Stomach (tissue), 19 donors: ENCODE measurements at places on chromosomes 4 and X. TPM values are rescaled to one million over a fixed set of nuclear protein-coding genes. Genes with fewer than 3 reads are reported as not detected.

DNA sequence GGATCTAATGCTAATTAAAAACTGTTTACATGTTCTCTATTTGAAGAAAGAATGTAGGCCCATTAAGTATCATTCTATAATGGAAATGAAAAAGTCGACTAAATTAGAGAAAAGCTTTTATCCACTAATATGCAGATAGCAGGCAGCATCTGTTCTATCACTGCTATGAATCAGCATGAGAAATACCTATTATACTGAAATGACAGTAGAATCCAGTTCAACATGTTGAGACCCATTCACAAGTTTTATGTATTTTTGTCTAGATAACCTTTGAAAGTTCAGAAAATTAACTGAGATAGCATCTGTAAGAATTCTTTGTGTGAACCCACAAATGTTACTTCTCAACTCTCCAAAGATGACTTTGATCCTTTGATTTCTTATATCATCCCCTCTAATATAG lies 1254.4 kb upstream of the ADGRL3 start:
- H3K36me3 ChIP-seq = no peaks in the 10 kb centered on the region
- H3K4me3 ChIP-seq = no peak overlapping the region
- DNase-seq = no peak
- no peaks in the 10 kb centered on the region for H3K4me1 ChIP-seq

- no peaks in the 10 kb centered on the region for H3K4me1 ChIP-seq
- H3K27me3 ChIP-seq = no peaks in the 10 kb centered on the region
- no peak for DNase-seq
- no peak overlapping the region for H3K4me3 ChIP-seq
- no peaks in the 10 kb centered on the region for H3K36me3 ChIP-seq
Observed at GRCh38 chr4:15755321-15756155, 22.6 kb upstream of the CD38 start.

GRCh38 chr4:118772081-118772766 lies 63.7 kb downstream of the SEC24D start:
- H3K27ac ChIP-seq = peak overlapping the region; percentile 3
- H3K4me1 ChIP-seq = peaks cover 66% of the 10 kb centered on the region
- DNase-seq = peak; percentile 78
- H3K27me3 ChIP-seq = no peaks in the 10 kb centered on the region
- no peak overlapping the region for H3K4me3 ChIP-seq

- H3K4me1 ChIP-seq = no peaks in the 10 kb centered on the region
- H3K27me3 ChIP-seq = no peaks in the 10 kb centered on the region
- no peaks in the 10 kb centered on the region for H3K36me3 ChIP-seq
- no peak overlapping the region for H3K4me3 ChIP-seq
Observed at GRCh38 chr4:53060278-53060677, 198.2 kb downstream of the RASL11B start.

Gene TBX22
- not detected for total RNA-seq

DNA sequence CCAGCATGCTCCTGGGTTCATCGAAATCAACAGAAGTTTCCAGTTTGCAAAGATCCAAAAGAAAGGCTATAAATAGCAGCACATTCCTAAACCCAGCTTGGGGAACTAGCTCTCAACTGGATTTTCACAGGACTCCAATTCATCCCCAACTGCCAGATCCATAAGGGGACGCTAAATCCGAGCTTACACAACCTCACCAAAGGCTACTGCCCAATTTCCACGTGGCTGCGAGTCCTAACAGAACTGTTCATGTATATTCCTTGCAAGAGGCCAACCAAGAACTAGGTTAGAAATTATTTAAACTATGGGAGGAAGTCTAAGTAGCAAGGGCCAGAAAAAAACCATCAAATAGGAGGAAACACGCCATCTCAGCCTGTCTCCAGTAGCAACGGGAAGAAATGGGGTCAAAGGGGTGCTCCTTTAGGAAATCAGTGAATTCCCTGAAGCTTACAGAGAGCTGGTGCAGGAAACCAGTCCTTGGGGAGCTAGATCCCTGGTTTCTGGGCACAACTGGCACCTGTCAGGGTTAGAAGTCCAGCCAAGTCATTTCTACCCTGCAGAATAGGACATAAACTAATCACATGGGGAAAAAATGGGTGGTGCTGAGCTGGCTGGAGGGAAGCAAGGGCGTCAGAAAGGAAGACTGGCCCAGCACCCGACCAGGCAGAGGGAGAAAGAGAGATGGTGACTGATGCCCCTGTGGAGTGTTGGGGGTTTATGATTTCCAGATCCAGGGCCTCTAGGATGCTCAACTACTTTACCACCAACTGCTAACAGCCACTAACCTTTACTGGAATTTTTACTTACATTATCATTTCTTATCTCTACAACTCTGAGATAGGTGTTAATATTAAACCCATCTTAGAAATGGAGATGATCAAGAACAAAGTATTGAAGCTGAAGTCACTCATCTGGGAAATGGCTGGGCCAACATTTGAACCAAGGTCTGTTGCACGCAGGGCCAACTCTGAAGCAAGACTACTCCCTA lies 20.5 kb downstream of the RELL1 start:
- peak overlapping the region; percentile 0 for H3K4me3 ChIP-seq
- peaks cover 79% of the 10 kb centered on the region for H3K4me1 ChIP-seq
- H3K36me3 ChIP-seq = no peaks in the 10 kb centered on the region
- DNase-seq = no peak

- H3K4me1 ChIP-seq = no peaks in the 10 kb centered on the region
- H3K36me3 ChIP-seq = no peaks in the 10 kb centered on the region
- no peak overlapping the region for H3K27ac ChIP-seq
- DNase-seq = no peak
- no peak overlapping the region for H3K4me3 ChIP-seq
Observed at GRCh38 chrX:152656087-152656486, 18.4 kb downstream of the GABRQ start.

DNA sequence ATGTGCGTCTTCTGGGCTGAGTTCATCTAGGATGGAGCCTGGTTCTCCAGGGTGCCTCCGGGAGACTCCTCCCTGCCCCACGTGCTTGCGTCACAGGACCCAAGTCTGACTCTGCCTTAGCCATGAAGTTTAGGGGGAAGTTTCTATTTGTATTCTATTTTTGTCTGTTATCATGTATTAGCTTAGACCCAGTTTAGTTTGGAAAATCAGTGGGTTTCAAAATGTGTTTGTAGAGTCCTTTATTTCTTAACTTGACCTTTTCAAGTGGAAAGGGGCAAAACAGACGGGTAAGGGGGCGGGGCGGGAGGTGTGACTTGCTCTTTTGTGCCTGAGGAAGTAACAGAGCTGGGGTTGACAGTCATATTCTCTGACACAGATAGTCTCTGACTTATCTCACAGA lies 86.0 kb downstream of the HTT start:
- DNase-seq = no peak
- peaks cover 93% of the 10 kb centered on the region for H3K36me3 ChIP-seq
- no peak overlapping the region for H3K27ac ChIP-seq
- no peaks in the 10 kb centered on the region for H3K4me1 ChIP-seq
- no peak overlapping the region for H3K4me3 ChIP-seq

- no peak overlapping the region for H3K4me3 ChIP-seq
- peaks cover 21% of the 10 kb centered on the region for H3K4me1 ChIP-seq
- no peak for DNase-seq
- no peaks in the 10 kb centered on the region for H3K36me3 ChIP-seq
- no peak overlapping the region for H3K27ac ChIP-seq
Observed at GRCh38 chr4:53990641-53991040, 73.8 kb downstream of the CHIC2 start.

Gene SLC25A6
- total RNA-seq = 391 TPM

GRCh38 chr4:3346146-3346545 lies 53.3 kb downstream of the RGS12 start:
- H3K27ac ChIP-seq = no peak overlapping the region
- no peaks in the 10 kb centered on the region for H3K27me3 ChIP-seq
- H3K36me3 ChIP-seq = peaks cover 6% of the 10 kb centered on the region
- DNase-seq = peak; percentile 50
- H3K4me3 ChIP-seq = no peak overlapping the region
